ENCODE measurements at places on chromosomes 3 and 15. TPM values are rescaled to one million over a fixed set of nuclear protein-coding genes. Genes with fewer than 3 reads are reported as not detected.

NUTM1 gene
- total RNA-seq: not detected

GATM gene
- 3.5 TPM for total RNA-seq

PSTPIP1 gene
- 241 TPM for total RNA-seq

ADAMTS17 gene
- 7.3 TPM for total RNA-seq

CCDC54 gene
- total RNA-seq: not detected

SLC7A14 gene
- not detected for total RNA-seq

CKMT1A gene
- total RNA-seq: not detected

CPEB1 gene
- 0.58 TPM for total RNA-seq

RNU5B-1 gene
- total RNA-seq: 27.2 TPM

GNAT1 gene
- not detected for total RNA-seq

SGO1 gene
- total RNA-seq: 34.5 TPM

LIPH gene
- total RNA-seq: not detected

SYNM gene
- total RNA-seq: 6.7 TPM

TERC gene
- total RNA-seq: 10.9 TPM

HCLS1 gene
- 318 TPM for total RNA-seq

PPM1M gene
- total RNA-seq: 105 TPM

CEP19 gene
- total RNA-seq: 5.7 TPM

CNTN4 gene
- total RNA-seq: not detected

LXN gene
- total RNA-seq: 7.7 TPM

SELENOK gene
- total RNA-seq: 43.9 TPM

LRRN1 gene
- total RNA-seq: 1.2 TPM

PARP15 gene
- 52.8 TPM for total RNA-seq

BCL6 gene
- 34.0 TPM for total RNA-seq

AP3B2 gene
- 0.17 TPM for total RNA-seq

ZPLD1 gene
- total RNA-seq: not detected

AP2M1 gene
- total RNA-seq: 210 TPM

PLSCR5 gene
- total RNA-seq: not detected

GP9 gene
- total RNA-seq: not detected

CHRM5 gene
- total RNA-seq: not detected

RBPMS2 gene
- not detected for total RNA-seq

KBTBD13 gene
- not detected for total RNA-seq

RASGRF1 gene
- total RNA-seq: not detected

SLC12A1 gene
- not detected for total RNA-seq

SLC38A3 gene
- not detected for total RNA-seq

SCN5A gene
- total RNA-seq: 0.53 TPM

CLDND1 gene
- total RNA-seq: 534 TPM

TIMP4 gene
- not detected for total RNA-seq

CLDN18 gene
- total RNA-seq: not detected

PLAAT1 gene
- not detected for total RNA-seq

SERPINI2 gene
- total RNA-seq: not detected

RPL39L gene
- 18.8 TPM for total RNA-seq

ZKSCAN7 gene
- 5.3 TPM for total RNA-seq

TNK2 gene
- 166 TPM for total RNA-seq

ZIC1 gene
- not detected for total RNA-seq

SLITRK3 gene
- total RNA-seq: not detected

UBAP1L gene
- 7.2 TPM for total RNA-seq

XCR1 gene
- not detected for total RNA-seq

ZNF80 gene
- total RNA-seq: 5.1 TPM

FOXL2NB gene
- total RNA-seq: not detected

RGMA gene
- total RNA-seq: 0.30 TPM

GOLGA8J gene
- total RNA-seq: 0.31 TPM

RAP2B gene
- 19.3 TPM for total RNA-seq

MYLK gene
- 0.11 TPM for total RNA-seq

ABI3BP gene
- total RNA-seq: 0.17 TPM

SERINC4 gene
- 0.17 TPM for total RNA-seq

SLC28A2 gene
- total RNA-seq: not detected

UCN2 gene
- not detected for total RNA-seq

C3orf22 gene
- not detected for total RNA-seq

PRR20G gene
- total RNA-seq: not detected

Data from activated naive CD8-positive, alpha-beta T cell treated with anti-CD3 and anti-CD28 coated beads, Interleukin-2, amount 10 ng/mL, durations not matched to agents 7 days and 5 days (primary cell).